Hair follicle dermal papilla cell (primary cell): ENCODE measurements at places on chromosomes 13 and 19. TPM values are rescaled to one million over a fixed set of nuclear protein-coding genes. Genes with fewer than 3 reads are reported as not detected.

The CNFN gene
- total RNA-seq: not detected in 2 replicates

The CELF5 gene
- 0.12 TPM in 1 of 2 replicates, not detected in the other for total RNA-seq

The FAAP24 gene
- total RNA-seq: 2.4 and 2.9 TPM in 2 replicates

The LYL1 gene
- total RNA-seq: 0.36 and 0.81 TPM in 2 replicates

The GNA15 gene
- 0.16 TPM in 1 of 2 replicates, not detected in the other for total RNA-seq

The ZIC5 gene
- total RNA-seq: not detected in 2 replicates

The LRRC25 gene
- not detected in 2 replicates for total RNA-seq

The FXYD7 gene
- not detected in 2 replicates for total RNA-seq

The KLK12 gene
- total RNA-seq: not detected in 2 replicates

The EDNRB gene
- 0.97 and 2.4 TPM in 2 replicates for total RNA-seq

The SIX5 gene
- 15.3 and 17.2 TPM in 2 replicates for total RNA-seq

The FCHO1 gene
- total RNA-seq: 0.32 and 1.5 TPM in 2 replicates

The ZNF99 gene
- total RNA-seq: not detected in 2 replicates

The IQCN gene
- total RNA-seq: 3.6 and 4.1 TPM in 2 replicates

The GJB2 gene
- 0.12 and 0.32 TPM in 2 replicates for total RNA-seq

The GZMM gene
- not detected in 2 replicates for total RNA-seq

The ANGPTL8 gene
- not detected in 2 replicates for total RNA-seq

The FPR1 gene
- 0.61 TPM in 1 of 2 replicates, not detected in the other for total RNA-seq

The CACNA1A gene
- 19.3 and 23.5 TPM in 2 replicates for total RNA-seq

The SYNE4 gene
- total RNA-seq: not detected in 2 replicates

The PLPP2 gene
- total RNA-seq: 3.8 and 14.8 TPM in 2 replicates

The CBARP gene
- 3.2 and 4.2 TPM in 2 replicates for total RNA-seq

The ZNF429 gene
- total RNA-seq: 5.0 and 6.2 TPM in 2 replicates

The TSSK6 gene
- 1.3 and 2.2 TPM in 2 replicates for total RNA-seq

The ZGLP1 gene
- total RNA-seq: 0.81 and 1.8 TPM in 2 replicates

The SERP2 gene
- 4.1 TPM in 2 replicates for total RNA-seq

The TMEM91 gene
- 3.7 and 5.1 TPM in 2 replicates for total RNA-seq

The AMER2 gene
- total RNA-seq: not detected in 2 replicates

The C19orf44 gene
- total RNA-seq: 4.4 TPM in 2 replicates

The CEACAM6 gene
- not detected in 2 replicates for total RNA-seq

The SIGLEC8 gene
- total RNA-seq: not detected in 2 replicates

The RPS16 gene
- total RNA-seq: 213 and 236 TPM in 2 replicates

The F10 gene
- total RNA-seq: 5.7 and 10.6 TPM in 2 replicates

The PTGIR gene
- 6.7 and 11.8 TPM in 2 replicates for total RNA-seq

The GRIK5 gene
- 0.12 and 0.32 TPM in 2 replicates for total RNA-seq

The MUC16 gene
- not detected in 2 replicates for total RNA-seq

The SCEL gene
- total RNA-seq: under 0.01 TPM in 1 of 2 replicates, not detected in the other

The ZNF135 gene
- 7.3 and 8.0 TPM in 2 replicates for total RNA-seq

The DMKN gene
- total RNA-seq: 5.2 and 9.2 TPM in 2 replicates
